ENCODE measurements at places on chromosomes 6 and 20. TPM values are rescaled to one million over a fixed set of nuclear protein-coding genes. Genes with fewer than 3 reads are reported as not detected.

- peak within 1 kb of the TSS; percentile 71 for H3K4me3 ChIP-seq
- H3K36me3 ChIP-seq = no peaks in the 10 kb centered on the region
- H3K27ac ChIP-seq = peak within 1 kb of the TSS; percentile 23
- H3K4me1 ChIP-seq = peaks cover 4% of the 10 kb centered on the region
- H3K27me3 ChIP-seq = no peaks in the 10 kb centered on the region
These were observed at the start of gene SNTA1 for GRCh38 chr20:33443512-33444239. SNTA1 (minus strand) TSS chr20:33443763; CDS start chr20:33443620, 143 bp downstream.

- H3K4me1 ChIP-seq = peaks cover 3% of the 10 kb centered on the region
- H3K4me3 ChIP-seq = no peak overlapping the region
- H3K27ac ChIP-seq = no peak overlapping the region
- DNase-seq = no peak
These were observed 132.0 kb downstream of the CDK19 start for GRCh38 chr6:110683241-110683640.

GRCh38 chr6:16183187-16183664 is 54.3 kb downstream of the MYLIP start:
- no peak overlapping the region for H3K27ac ChIP-seq
- DNase-seq = peak; percentile 35
- no peaks in the 10 kb centered on the region for H3K4me1 ChIP-seq
- no peaks in the 10 kb centered on the region for H3K36me3 ChIP-seq
- H3K4me3 ChIP-seq = peak overlapping the region; percentile 5

GRCh38 chr6:42610416-42610815 is 46.6 kb downstream of the UBR2 start:
- H3K36me3 ChIP-seq = no peaks in the 10 kb centered on the region
- DNase-seq = no peak
- H3K4me3 ChIP-seq = no peak overlapping the region
- H3K27ac ChIP-seq = no peak overlapping the region
- no peaks in the 10 kb centered on the region for H3K27me3 ChIP-seq

DNA sequence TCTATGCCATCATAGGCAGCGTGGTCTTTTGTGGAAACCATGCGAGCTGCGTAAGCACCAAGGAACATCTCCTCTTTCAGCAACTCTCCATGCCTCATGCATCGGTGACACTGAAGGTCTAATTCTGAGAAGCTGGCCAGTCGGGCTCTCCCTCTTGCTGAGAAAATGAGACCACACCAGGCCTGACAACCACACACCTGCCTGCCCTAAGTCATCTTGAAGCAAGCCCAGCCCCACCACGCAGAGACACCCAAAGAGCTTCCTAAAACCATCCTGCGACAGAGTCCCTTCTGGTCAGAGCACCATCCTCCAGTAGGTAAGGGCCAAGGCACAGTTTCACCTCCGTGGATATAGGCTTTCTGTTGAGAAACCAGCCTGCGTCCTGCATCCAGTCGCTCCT is 26.6 kb downstream of the PREX1 start:
- no peak overlapping the region for H3K4me3 ChIP-seq
- no peaks in the 10 kb centered on the region for H3K27me3 ChIP-seq
- DNase-seq = no peak

The GPX5 gene
- polyA plus RNA-seq = not detected

DNA sequence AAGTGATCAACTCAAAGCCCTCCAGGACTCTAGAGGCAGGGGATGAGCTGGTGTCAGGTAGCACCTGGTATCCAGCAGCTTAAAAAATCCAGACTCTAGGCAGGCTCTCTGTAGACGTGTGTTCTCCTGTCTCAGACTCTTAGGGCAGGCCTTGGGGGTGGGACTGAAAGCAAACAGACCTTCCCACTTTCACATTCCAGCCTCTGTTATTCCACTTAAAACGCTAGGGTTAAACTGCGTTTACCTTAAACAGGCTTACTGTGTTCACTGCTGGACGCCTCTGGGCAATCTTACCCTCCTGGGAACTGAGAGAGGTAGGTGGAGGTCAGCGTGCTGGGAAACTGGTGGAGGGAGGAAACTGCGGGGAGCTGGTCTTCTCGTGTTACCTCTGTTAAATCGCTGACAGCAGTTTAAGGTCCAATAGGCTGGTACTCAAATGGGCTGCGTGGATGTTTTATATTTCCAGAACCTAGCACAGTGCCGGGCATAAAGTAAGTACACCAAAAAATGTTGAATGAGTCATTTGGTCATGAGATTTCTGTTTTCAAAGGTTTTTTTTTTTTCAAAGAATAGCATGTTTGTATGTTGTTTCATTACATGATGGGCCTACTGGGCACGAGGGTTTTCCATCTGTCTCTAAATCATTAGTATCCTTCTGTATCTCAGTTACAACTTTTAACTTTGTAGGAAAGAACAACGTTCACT is at the start of gene GCNT2:
Gene GCNT2, plus strand, starts transcription at position 248 of the 705 bp plus-strand sequence. CDS start 7,561 bp downstream, outside the sequence.
- peak; percentile 41 for DNase-seq
- no peaks in the 10 kb centered on the region for H3K36me3 ChIP-seq
- H3K4me3 ChIP-seq = peak within 1 kb of the TSS; percentile 18
- no peak within 1 kb of the TSS for H3K27ac ChIP-seq
- H3K4me1 ChIP-seq = no peaks in the 10 kb centered on the region

All from fibroblast of lung (primary cell).